ENCODE measurements at places on chromosomes 2 and 18.

GRCh38 chr2:27281442-27281841 is 787 bp upstream of the TRIM54 start:
- no peaks in the 10 kb centered on the region for H3K36me3 ChIP-seq
- peaks cover 3% of the 10 kb centered on the region for H3K4me1 ChIP-seq
- H3K27ac ChIP-seq = no peak overlapping the region
- peaks cover 32% of the 10 kb centered on the region for H3K27me3 ChIP-seq
- no peak overlapping the region for H3K4me3 ChIP-seq

- H3K36me3 ChIP-seq = peaks cover 3% of the 10 kb centered on the region
- DNase-seq = no peak
- no peaks in the 10 kb centered on the region for H3K4me1 ChIP-seq
- H3K27ac ChIP-seq = no peak overlapping the region
- no peak overlapping the region for H3K4me3 ChIP-seq
Observed at GRCh38 chr18:70195014-70195614, 10.4 kb downstream of the RTTN start.

GRCh38 chr2:10109311-10109710 is 13.2 kb upstream of the RRM2 start:
- DNase-seq = no peak
- H3K4me1 ChIP-seq = peaks cover 3% of the 10 kb centered on the region
- H3K27ac ChIP-seq = no peak overlapping the region
- no peaks in the 10 kb centered on the region for H3K27me3 ChIP-seq
- H3K36me3 ChIP-seq = no peaks in the 10 kb centered on the region

- H3K4me1 ChIP-seq = peaks cover 6% of the 10 kb centered on the region
- no peak for DNase-seq
- no peaks in the 10 kb centered on the region for H3K36me3 ChIP-seq
- no peak overlapping the region for H3K4me3 ChIP-seq
- H3K27me3 ChIP-seq = peaks cover 82% of the 10 kb centered on the region
Observed at GRCh38 chr2:71694501-71695234, 241.3 kb downstream of the DYSF start.

DNA sequence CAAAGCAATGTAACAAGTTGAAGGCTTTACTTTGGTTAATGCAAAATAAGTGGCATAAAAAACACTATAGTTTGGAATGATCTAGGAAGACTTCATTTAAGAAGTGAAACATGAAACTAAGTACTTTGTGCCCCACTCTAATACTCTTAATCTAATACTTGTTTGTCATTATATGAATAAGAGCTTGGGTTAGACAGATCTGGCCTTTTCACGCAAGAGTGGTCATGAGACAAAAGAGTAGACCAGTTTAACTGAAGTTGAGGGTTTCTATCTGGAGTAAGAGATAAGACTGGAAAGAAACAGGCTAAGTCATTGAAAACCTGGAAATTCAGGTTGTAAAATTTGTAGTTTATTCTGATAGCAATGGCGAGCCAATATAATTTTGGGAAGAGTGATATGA is 2.8 kb downstream of the SLC30A6 start:
- H3K27ac ChIP-seq = no peak overlapping the region
- peaks cover 4% of the 10 kb centered on the region for H3K36me3 ChIP-seq
- H3K4me1 ChIP-seq = peaks cover 6% of the 10 kb centered on the region
- no peaks in the 10 kb centered on the region for H3K27me3 ChIP-seq
- DNase-seq = no peak

GRCh38 chr2:74693213-74693612 is 39.2 kb downstream of the SEMA4F start:
- H3K36me3 ChIP-seq = no peaks in the 10 kb centered on the region
- DNase-seq = no peak
- peaks cover 31% of the 10 kb centered on the region for H3K27me3 ChIP-seq

DNA sequence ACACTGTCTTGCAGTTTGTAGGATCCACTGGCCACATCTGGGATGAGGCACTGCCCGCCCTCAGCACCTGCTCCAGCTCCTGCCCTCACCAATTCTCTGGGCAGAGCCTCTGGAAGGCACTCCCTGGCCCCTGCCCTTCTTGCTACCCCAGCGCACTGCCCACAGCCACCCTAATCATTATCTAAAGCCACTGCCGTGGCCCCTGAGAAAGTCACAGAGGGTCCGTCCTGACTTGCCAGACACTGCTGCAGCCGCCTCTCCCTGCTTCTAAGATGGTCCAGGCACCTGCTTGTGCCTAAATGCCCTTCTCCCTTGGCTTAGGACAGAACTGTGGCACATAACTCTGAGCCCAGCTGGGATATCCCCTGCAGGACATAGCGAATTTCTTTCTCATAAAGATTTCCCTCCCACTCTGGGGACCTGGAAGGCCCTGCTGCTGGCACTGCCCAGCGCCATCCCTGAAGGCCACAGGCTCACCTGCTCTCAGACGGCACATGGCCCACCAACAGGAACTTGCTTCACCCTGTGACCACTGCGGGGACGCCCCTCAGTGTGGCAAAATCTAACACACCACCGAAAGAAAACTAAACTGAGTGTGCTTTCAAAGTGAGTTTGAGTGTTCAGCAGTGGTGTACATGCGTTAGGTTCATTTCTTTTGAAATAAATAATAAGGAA is 244.9 kb downstream of the HDAC4 start:
- H3K27me3 ChIP-seq = no peaks in the 10 kb centered on the region
- no peak overlapping the region for H3K4me3 ChIP-seq
- DNase-seq = no peak
- H3K4me1 ChIP-seq = peaks cover 9% of the 10 kb centered on the region

- H3K4me1 ChIP-seq = peaks cover 5% of the 10 kb centered on the region
- no peaks in the 10 kb centered on the region for H3K27me3 ChIP-seq
- DNase-seq = peak; percentile 62
- H3K36me3 ChIP-seq = no peaks in the 10 kb centered on the region
- H3K27ac ChIP-seq = no peak overlapping the region
- H3K4me3 ChIP-seq = no peak overlapping the region
Observed at GRCh38 chr2:224042191-224042696, 3.2 kb upstream of the SERPINE2 start.

GRCh38 chr2:56749152-56749752 is 565.5 kb downstream of the CCDC85A start:
- no peak overlapping the region for H3K27ac ChIP-seq
- no peaks in the 10 kb centered on the region for H3K4me1 ChIP-seq
- no peak overlapping the region for H3K4me3 ChIP-seq
- H3K27me3 ChIP-seq = no peaks in the 10 kb centered on the region
- no peaks in the 10 kb centered on the region for H3K36me3 ChIP-seq

GRCh38 chr2:219384083-219384713 is 3.5 kb downstream of the DNPEP start:
- DNase-seq = no peak
- no peak overlapping the region for H3K4me3 ChIP-seq
- H3K27ac ChIP-seq = no peak overlapping the region
- no peaks in the 10 kb centered on the region for H3K27me3 ChIP-seq

DNA sequence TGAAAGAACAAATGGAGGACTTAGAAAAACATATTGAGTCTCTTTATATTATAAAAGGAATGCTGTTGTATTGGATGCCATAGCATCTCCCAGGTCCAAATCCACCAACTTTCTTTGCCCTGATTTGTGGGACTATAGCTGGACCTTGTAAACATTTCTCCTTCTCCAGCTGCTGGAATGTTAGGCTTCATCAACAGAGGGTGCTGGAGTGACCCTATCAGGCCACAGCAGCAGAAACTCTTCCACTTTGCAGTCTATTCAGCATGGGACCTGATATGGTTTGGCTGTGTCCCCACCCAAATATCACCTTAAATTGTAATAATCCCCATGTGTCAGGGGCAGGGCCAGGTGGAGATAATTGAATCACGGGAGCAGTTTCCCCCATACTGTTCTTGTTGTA is 138.4 kb upstream of the ARL4C start:
- H3K27ac ChIP-seq = no peak overlapping the region
- peak; percentile 17 for DNase-seq
- peaks cover 16% of the 10 kb centered on the region for H3K4me1 ChIP-seq
- H3K36me3 ChIP-seq = no peaks in the 10 kb centered on the region
- H3K4me3 ChIP-seq = no peak overlapping the region

DNA sequence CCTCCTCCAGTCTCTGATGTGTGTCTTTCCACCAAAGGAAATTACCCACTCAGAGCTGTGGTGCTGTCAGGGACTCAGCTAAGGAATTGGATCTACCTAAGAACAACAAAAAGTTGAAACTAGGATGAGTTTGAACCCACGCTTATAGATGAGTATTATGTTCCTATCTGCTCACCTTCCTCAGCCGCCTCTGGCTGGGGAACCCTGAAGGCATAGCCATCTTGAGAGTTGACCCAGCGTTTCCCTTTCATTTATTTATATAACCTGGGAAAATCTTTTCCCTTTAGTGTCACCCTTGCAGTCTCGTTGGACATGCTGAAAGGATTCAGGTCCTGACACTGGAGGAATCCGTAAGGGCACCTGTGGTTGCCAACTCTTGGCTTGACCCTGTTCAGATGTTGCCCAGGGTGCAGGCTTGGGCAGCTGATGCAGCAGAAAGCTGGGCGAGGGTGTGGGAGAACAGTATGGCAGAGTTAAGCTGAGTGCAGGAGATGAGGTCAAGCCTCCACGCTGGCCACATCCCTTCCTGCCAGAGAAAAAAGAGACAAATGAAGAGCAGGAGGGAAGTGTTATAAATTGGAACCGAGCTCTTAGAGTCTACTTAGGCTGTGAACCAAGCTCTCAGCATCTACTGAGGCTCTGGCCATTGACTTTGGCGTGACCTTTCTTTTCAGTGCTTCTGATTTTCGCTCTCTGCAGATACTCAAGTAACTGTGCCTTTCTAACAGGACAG is 1.9 kb downstream of the CDH20 start:
- H3K4me1 ChIP-seq = peaks cover 16% of the 10 kb centered on the region
- peaks cover 29% of the 10 kb centered on the region for H3K27me3 ChIP-seq
- no peak for DNase-seq
- H3K36me3 ChIP-seq = no peaks in the 10 kb centered on the region

DNA sequence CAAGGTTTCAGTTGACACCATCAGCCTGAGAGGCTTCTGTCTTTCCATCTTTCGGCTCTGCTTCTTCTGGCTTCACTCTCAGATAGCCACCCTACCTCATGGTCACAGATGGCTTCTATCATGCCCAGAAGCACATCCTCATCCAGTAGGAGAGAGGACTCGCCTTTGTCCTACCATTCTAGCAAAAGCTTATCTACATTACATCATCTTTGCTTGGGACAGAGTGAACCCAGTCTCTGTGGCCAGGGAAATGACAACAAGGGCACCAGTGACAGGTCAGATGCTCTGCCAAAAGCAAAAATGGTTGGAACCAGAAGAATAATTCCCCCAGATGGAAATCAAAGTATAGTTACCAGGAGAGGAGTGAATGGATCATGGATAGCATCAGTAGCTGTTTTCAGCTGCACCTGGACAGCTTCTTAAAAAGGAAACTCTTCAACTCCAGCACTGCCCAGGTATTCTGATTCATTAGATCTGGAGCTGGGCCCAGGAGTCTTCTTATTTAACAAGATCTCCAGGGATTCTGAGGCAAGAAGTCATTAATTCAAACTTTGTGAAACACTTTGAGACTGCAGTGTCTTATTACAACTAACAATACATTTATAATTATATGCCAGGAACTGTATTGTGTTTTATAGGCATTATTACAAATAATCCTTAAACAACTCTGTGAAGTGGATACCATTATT is 257.7 kb upstream of the UBE2E3 start:
- no peak overlapping the region for H3K4me3 ChIP-seq
- DNase-seq = no peak
- H3K36me3 ChIP-seq = no peaks in the 10 kb centered on the region
- H3K27ac ChIP-seq = no peak overlapping the region
- H3K27me3 ChIP-seq = peaks cover 5% of the 10 kb centered on the region
- H3K4me1 ChIP-seq = no peaks in the 10 kb centered on the region

GRCh38 chr2:128320906-128321771 is 2.5 kb upstream of the HS6ST1 start:
- no peak overlapping the region for H3K27ac ChIP-seq
- peak overlapping the region; percentile 44 for H3K4me3 ChIP-seq
- peaks cover 38% of the 10 kb centered on the region for H3K4me1 ChIP-seq
- H3K36me3 ChIP-seq = no peaks in the 10 kb centered on the region

- DNase-seq = no peak
- H3K36me3 ChIP-seq = peaks cover 21% of the 10 kb centered on the region
- H3K4me1 ChIP-seq = no peaks in the 10 kb centered on the region
Observed at GRCh38 chr2:33395034-33395433, 81.4 kb upstream of the RASGRP3 start.

DNA sequence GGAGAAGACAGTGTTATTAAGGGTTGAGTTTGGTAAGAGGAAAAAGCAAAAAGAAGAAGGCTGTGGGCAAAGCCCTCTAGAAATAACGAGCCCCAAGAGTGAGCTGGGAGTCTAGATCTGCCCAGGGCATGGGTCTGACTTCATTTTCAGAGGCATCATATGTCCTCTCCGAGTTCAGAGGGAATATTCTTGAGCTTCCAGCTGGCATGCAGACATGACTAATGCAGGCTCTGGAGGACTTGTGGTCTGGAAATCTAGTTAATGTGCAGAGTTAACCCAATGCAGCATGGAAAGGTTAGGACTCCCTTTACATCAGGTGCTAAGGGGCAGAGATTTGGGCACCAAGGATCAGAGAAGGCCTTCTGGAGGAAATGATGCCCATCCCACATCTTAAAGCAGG is 7.3 kb downstream of the ACMSD start:
- H3K27ac ChIP-seq = peak overlapping the region; percentile 94
- H3K4me3 ChIP-seq = no peak overlapping the region
- H3K4me1 ChIP-seq = peaks cover 11% of the 10 kb centered on the region
- DNase-seq = peak; percentile 28
- peaks cover 10% of the 10 kb centered on the region for H3K27me3 ChIP-seq

DNA sequence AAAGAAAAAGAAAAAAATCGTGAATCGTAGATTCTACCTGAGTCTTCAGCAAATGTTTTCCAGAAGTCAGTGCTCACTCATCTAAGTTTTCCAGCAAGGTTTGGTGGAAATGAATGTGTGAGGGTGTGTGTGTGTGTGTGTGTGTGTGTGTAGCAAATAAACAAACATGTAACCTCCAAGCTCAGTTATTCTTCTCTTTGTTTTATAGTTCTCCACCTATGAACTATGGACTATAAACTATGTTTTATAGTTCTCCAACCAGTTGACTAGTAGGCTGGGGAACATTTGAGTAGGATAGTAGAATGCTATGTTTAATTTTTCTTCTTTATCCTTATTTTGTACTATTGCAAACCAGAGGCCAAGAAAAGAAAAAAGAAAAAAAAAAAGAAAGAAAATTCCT is 44.6 kb upstream of the SERPINE2 start:
- peak; percentile 8 for DNase-seq
- no peaks in the 10 kb centered on the region for H3K27me3 ChIP-seq
- H3K4me1 ChIP-seq = peaks cover 2% of the 10 kb centered on the region

- H3K27me3 ChIP-seq = peaks cover 52% of the 10 kb centered on the region
- DNase-seq = no peak
- no peak overlapping the region for H3K27ac ChIP-seq
- H3K4me3 ChIP-seq = no peak overlapping the region
Observed at GRCh38 chr18:8602040-8602439, 7.2 kb upstream of the RAB12 start.

- no peak overlapping the region for H3K27ac ChIP-seq
- no peak overlapping the region for H3K4me3 ChIP-seq
- H3K36me3 ChIP-seq = peaks cover 10% of the 10 kb centered on the region
- DNase-seq = peak; percentile 32
- H3K4me1 ChIP-seq = peaks cover 15% of the 10 kb centered on the region
Observed at GRCh38 chr2:159046966-159047365, 78.5 kb downstream of the TANC1 start.
